ENCODE measurements at places on chromosomes 12 and 14.

DNA sequence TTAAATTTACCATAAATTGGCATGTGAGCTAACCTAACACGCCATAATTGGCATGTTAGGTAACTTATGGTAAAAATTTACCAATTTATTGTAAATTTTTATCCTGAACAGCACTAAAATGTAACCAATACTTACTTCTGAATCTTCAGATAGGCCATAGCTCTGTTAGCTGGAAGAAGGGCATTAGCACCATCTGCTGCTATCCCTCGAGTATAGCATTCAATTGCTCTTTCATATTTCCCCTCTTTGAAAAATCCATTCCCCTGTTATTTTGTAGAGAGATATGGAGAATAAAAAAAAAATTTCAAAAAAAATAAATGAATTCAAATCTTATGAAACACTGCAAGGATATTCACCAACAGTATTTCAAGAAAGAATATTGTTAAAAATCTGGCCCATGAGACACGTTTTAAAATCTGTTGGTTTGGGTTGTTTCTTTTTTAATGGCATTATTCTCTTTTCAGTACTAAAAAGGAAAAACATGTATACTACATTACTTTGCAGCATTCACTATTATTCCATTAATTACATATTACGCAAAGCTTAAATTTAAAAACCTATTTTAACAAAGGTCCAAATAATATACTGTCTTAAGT lies 19.1 kb downstream of the RPAP3 start:
- peak; percentile 26 for DNase-seq

GRCh38 chr14:87066221-87066817 lies 926.7 kb downstream of the GALC start:
- DNase-seq: no peak

DNA sequence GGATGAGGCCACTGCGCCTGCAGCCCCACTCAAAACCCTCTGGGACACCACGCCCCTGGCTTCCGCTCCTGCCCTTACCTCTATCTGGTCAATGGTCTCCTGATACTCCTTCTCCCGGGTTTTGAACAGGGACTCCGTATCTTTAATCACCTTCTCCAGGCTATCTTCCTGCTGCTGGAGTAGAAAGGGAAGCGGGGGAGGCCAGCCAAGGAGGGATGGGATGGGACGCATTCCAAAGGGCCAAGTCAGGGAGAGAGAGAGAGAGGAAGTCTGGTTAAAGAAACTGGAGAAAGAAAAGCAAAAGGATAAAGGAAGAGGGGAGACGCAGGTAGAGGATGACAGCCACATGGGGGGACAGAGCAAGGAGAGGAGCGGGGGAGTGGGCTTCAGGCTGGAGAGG lies 7.9 kb downstream of the IFFO1 start:
- no peak for DNase-seq

DNA sequence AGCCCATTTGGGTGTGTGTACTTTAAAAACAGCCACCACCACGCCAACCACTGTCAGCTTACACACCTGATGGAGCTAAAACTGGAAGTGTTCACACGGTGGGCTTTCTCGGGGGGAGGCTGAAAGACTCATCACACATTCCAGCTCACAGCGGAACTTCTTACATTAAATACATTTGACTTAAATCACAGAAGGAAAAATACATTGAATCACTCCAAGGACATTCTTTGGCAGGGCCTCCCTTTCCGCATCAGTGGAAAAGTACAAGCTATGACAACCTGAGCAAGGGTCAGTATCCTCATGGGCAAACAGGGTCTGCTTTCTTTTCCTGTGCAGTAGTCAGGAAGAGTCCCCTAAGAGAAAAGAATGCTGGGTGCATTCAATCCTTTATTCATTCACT lies 31.0 kb upstream of the TC2N start:
- DNase-seq: no peak

DNA sequence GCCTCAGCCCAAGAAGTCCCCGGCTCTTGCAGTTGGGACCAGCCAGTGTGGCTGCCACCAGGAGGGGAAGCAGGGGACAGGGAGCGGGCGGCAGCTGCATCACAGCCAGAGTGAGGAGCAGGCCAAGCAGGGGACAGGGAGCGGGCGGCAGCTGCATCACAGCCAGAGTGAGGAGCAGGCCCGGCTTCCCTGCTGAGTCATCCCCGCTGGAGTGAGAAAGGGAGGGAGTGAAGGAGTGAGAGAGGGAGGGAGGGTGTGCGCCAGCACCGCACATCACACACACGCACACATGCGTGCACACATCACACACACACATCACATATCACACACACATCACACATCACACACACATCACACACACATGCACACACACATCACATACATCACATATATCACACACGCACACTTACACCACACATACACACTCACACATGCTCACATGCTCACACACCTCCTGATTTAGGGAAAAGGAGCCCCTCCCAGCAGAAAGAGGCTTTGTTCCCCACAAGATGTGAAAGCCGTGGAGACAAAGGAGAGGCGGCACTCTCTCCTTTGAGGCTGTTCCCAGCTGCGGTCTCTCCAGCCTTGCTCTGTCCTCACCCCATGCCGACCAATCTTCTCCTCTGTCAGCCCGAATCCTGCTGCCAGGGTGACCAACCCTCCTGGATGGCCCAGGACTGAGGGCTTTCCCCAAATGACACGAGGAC lies 16.7 kb upstream of the ZDHHC22 start:
- DNase-seq: no peak

DNA sequence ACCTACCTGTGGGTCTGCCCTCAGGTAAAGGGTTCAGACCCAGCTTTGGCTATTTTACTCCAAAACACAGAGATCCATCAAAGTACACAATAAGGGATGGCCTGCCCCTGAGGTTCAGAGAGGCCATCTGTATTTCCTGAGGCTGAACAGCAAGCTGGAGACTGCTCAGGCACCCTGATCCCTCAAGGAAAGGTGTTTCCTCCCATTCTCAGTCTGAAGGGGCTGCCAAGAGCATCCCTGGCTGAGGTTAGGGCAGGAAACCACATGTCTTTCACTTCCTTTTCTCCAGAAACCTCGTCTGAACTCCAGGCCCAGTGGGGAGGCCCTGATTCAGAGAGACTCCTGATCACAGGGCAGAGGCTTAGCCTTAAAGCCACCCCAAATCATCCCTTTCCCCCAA lies 1.5 kb downstream of the RILPL1 start:
- no peak for DNase-seq

DNA sequence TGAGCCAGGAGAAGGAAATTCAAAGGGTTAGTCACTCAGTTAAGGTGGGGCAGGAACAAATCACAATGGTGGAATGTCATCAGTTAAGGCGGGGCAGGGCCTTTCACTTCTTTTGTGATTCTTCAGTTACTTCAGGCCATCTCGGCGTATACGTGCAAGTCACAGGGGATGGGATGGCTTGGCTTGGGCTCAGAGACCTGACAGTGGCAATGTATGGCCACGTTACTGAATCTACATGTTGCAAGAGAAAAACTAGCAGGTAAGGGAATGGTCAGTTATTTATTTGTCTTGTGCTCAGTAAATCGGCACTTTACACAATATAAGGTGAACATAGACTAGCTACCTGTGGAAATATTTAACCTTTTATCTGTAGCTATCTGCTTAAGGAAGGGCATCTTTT lies 11.9 kb downstream of the SLCO1B3 start:
- DNase-seq: no peak

DNA sequence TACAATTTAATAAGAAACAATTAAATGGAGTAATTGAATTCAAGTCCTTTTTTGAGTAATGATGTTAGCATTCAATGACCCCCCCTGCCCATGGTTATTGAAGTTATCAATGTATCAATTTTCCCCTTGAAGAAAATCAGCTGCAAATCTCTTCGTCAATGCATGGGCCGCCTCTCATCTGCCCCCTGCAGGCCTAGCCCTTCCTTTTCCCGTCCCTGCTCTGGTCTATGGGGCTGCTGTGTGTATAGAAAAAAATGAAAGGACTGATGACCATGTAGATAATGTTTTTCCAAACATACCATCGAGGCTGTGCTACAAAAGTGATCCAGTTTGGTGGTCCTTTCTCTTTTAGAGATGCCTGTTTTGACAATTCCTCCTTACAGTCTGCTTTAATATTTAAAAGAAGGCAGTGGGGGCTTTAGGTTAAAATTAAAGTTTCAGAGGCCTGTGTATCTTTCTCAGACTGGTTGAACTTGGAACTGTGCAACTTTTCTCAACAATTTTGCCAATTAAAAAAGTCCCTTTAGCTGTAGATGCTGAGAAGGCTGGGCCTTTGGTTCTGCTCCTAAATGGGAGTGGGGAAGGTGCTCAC lies 98.4 kb downstream of the APAF1 start:
- no peak for DNase-seq

- DNase-seq: peak; percentile 24
Observed at GRCh38 chr12:105418229-105418628, 87.7 kb downstream of the C12orf75 start.

GRCh38 chr12:65740873-65741600 lies 83.2 kb upstream of the HMGA2 start:
- peak; percentile 92 for DNase-seq

DNA sequence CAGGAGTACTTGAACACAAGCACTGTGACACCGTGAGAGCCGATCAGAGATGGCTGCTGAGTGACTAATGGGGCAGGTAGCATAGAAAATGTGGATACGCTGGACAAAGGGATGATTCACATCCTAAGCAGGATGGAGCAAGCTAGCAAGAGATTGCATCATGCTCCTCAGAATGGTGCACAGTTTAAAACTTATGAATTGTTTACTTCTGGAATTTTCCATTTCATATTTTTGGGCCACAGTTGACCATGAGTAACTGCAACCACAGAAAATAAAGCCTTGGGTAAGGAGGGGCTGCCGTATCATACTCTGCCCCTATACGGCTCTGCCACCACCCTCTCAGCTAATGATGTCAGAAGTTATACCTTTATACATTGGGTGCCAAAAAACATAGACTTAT lies 23.3 kb upstream of the MARK3 start:
- DNase-seq: no peak

GRCh38 chr14:77302926-77303325 lies 17.8 kb downstream of the POMT2 start:
- no peak for DNase-seq

- DNase-seq: no peak
Observed at GRCh38 chr14:64841772-64842750, 37.6 kb downstream of the SPTB start.

DNA sequence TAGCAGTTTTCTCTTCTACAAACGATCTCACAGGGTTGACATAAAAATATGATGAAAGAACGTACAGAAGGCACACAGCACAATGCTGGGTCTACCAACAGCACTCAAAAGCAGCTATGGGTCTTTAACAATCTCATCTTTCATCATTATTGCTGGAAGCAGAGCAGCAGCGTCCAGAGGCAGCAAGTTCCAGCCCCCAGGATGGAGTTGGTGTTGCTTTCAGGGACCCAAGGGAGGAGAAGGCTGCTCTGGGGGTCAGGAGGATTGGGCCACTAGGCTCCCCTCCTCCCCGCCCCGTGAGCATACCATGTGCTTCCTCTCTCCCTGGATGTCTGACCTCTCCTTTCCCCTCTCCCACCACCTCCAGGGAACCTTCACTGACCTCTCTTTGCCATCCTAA lies 13.3 kb downstream of the KCTD10 start:
- no peak for DNase-seq

GRCh38 chr12:63036216-63036973 lies 101.4 kb upstream of the PPM1H start:
- no peak for DNase-seq

GRCh38 chr12:129409281-129409680 lies 494.5 kb downstream of the TMEM132D start:
- no peak for DNase-seq

DNA sequence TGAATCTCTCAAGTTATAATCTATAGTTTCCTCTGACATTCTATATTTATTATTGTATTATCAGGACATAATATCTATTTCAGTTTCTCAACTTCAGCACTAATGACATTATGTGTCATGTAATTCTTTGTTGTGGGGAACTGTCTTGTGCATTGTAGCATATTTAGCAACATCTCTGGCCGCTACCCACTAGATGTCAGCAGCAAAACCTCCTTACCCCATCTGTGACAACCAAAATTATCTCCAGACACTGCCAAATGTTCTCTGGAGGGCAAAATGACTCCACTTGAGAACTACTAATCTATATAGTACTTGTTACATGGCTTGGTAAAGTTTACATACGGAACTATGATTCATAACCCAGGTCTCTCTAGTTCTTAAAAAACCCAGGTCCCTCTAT lies 110.2 kb downstream of the RASSF9 start:
- no peak for DNase-seq

DNA sequence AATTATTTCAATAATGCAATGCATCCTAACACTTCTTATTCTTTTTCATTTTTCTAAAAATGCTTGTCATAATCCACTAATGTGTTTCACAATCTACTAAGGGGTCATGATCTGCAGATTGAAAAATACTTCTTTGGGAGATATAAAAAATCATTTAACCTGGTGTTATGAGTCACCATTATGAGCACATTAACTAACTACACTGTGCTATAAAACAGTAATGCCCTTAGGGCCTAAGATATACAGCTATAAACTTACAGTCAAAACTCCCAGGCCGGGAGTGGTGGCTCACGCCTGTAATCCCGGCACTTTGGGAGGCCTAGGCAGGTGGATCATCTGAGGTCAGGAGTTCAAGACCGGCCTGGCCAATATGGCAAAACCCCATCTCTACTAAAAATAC lies 14.2 kb downstream of the ATXN2 start:
- no peak for DNase-seq

DNA sequence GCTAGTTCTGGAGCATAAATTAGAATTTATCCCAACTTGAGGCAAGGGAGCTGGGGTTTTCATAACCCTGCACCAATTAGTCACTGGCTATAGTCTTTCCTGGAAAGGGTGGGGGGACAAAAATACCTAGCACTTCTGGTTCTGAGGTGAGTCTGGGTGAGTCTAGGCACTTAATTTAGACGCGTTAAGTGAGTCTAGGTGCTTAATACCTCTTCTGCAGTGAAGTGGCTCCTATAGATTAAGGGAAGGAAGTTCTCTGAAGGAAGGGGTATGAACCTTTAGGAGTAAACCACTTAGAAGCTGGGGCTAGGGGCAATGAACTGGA lies 251.7 kb downstream of the EFCAB11 start:
- DNase-seq: no peak

GRCh38 chr12:121059031-121059898 lies 20.2 kb upstream of the OASL start:
- DNase-seq: no peak

DNA sequence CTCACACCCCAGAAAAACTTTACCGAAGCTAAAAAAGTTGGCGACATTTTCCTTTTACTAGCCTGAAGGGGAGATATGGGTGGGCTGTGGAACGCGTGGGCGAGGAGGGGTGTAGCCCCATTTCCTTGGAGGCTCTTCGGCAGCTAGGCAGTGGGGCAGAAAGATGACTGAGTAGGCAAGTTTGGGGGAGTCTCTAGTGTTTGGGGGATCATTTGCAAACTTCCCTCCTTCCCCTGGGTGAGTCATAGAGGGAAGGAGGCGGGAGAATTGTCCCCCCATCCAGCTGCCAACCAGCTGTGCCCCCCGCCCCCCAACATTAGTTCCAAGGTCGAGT lies 2.3 kb downstream of the GLI1 start:
- DNase-seq: no peak

GRCh38 chr14:101561145-101561896 lies at the start of gene DIO3:
Gene DIO3, plus strand, starts transcription at chr14:101561495.
- no peak for DNase-seq

DNA sequence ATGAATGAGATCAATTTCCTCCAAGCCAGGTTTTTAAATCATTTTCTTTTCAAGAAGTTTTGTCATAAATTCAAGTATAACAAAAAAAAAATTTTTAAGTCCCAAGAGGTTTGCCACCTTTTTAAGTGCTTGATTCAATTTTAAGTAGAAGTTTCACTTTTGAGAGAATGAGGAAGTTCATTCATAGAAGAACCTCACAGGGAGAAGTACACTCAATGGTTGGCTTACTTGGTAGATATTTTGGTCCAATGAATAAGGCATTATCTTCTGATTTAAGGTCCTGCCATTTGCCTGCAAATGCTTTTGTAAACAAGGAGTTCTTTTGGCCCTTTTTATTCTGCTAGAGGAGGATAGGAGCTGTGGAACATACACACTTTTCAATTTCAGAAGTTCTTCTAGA lies 96.7 kb upstream of the NOVA1 start:
- DNase-seq: no peak

All from renal pelvis (tissue), 12 donors.